T47D (cell line): ENCODE measurements at places on chromosomes 5 and 9.

GRCh38 chr9:131272212-131272611, 4.1 kb downstream of the FAM78A start:
- no peak for DNase-seq

DNA sequence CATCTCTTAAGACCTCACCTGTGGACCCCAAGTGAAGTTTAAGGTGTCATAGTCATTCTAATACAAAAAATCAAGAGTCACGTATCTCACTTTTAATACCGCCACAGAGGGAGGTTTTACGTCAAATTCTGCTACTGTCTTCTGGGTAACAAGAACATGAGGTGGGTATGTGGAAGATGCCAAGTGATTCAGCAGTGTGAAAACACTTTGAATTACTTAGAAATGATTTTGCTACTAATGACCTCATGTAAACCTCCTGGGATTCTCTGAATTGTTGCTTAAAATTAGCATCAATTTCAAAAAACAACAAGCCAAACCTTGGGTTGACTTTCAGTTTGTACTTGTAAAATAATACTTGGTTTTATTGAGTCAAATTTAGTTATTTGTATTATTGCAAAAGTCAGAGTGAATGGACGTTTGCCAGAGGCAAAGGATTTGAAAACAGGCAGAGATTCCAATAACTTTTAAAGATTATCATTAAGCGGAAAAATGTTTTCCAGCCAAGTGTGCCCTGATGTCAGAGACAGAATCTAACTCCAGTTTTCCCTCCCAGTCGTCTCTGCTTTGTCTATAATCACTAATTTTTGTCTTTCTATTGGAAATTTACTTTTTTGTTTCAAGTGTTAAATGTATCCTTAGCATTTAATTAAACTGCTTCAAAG, 8.8 kb downstream of the DMRT2 start:
- no peak for DNase-seq

DNA sequence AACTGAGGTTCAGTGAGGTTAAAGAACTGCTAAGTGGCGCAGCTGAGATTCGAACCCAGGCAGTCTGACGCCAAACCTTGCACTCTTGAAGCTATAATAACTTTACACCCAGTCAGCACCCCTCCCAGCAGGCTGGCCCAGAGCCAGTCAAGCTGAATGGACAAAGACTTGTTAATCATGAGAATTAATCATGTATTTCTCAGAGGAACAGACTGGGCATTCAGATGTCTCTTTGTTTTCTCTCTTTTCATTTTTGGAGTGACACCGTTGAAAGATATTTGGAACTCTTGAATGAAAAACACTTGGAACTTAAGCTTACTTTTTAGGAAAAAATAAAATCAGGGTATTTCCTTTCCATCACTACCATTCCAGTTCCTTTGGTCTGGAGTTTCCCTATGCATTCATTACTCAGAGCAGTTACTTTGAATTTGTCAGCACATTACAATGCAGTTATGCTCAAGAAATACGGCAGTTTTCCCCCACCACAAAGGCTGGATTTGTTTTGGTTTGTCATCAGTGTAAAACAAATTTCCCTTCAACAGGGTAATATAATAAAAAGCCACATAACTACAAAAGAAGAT, 22.6 kb upstream of the MAMDC2 start:
- no peak for DNase-seq

DNA sequence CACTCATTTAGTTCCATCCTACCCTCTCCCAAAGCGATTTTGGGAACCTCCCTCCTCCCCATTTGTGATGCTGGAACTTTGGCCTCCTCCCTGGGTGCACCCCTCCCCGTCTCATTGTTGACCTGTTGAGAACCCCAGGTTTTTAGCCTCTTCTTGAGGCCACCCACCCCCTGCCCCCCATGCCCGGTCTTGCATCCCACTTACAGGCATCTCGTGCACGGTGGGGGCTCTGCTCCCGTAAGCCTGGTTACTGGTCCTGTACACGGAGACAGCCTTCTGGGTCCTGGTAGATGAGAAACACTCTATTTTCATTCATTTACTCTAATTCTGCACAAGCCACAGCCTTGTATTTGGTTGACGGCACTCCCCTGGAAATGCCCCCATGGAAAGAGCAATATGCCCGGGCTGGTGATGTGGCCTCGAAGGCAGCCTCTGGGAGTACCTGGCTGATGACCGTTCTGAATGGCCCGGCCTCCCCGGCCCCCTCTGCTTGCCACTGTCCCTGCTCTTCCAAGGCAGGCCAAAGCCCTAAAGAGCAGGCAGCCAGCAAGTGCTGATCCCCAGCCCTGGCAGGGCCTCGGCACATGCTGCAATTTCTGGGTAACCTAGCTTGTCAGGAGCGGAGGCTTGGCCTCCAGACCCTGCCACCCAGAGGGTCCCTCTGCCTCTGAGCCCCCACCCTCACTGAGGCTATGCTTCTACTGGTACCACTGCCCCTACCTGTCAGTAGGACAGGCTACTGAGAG, 1.9 kb upstream of the MRPS2 start:
- DNase-seq = no peak

GRCh38 chr9:128892221-128892921, 10.4 kb downstream of the LRRC8A start:
- DNase-seq = no peak

DNA sequence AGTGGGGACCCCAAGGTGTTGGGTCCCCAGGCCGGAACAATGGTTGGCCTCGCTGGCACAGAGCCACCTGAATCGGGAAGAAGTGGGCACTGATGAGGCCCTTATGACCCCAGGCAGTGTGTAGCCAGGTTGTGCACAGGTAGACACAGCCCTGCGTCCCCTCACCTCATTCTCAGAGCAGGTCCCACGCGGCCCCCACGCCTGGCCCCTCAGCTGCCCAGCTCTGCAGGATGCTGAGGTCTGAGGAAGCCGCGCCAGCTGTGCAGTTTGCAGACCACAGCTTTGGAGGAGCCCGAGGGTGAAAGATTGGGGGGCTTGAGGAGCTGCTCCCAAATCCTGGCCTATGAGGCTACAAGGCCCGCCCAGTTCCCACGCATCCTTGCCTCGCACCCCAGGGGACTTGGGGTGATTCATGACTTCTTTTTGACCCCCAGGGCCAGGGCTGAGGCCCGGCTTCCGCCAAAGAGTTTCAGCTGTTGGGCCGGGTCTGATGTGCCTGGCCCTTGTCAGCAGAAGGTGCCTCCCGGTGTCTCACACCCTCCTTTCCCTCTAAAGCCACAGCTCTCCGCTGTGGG, 87.8 kb upstream of the PHYKPL start:
- no peak for DNase-seq

- no peak for DNase-seq
Observed at GRCh38 chr5:102834438-102834964, 79.4 kb downstream of the PAM start.

- no peak for DNase-seq
Observed at GRCh38 chr5:159242656-159243055, 20.4 kb upstream of the UBLCP1 start.

GRCh38 chr5:41408676-41409443, 101.5 kb downstream of the PLCXD3 start:
- no peak for DNase-seq

- no peak for DNase-seq
Observed at GRCh38 chr9:106731910-106732309, 131.1 kb upstream of the ZNF462 start.

GRCh38 chr5:411728-412127, 31.2 kb upstream of the EXOC3 start:
- DNase-seq = no peak

- DNase-seq = no peak
Observed at GRCh38 chr5:122863240-122863639, 17.8 kb downstream of the SNX24 start.

DNA sequence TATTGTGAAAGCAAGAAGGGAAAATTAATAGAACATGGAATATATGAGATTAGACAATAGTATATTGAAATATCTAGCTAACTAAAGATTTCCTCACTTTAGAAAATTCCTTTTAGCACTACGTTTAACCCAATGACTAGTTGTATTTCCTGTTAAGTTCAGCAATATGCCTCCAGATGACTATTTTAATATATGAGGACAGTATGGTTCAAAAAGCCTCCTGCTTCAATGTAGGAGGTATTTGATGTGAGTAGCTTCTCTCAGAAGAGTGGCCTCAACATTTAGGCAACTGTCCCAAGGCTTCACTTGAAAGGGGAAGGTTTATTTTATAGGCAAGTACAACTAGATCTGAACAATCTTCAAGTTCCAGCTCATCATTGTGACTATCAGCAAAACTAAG, 2.0 kb upstream of the MEF2C start:
- no peak for DNase-seq

- DNase-seq = peak; percentile 76
Observed at GRCh38 chr9:101458963-101459631, 23.5 kb upstream of the ALDOB start.

GRCh38 chr5:171386861-171387344, 746 bp upstream of the NPM1 start:
- DNase-seq = no peak

DNA sequence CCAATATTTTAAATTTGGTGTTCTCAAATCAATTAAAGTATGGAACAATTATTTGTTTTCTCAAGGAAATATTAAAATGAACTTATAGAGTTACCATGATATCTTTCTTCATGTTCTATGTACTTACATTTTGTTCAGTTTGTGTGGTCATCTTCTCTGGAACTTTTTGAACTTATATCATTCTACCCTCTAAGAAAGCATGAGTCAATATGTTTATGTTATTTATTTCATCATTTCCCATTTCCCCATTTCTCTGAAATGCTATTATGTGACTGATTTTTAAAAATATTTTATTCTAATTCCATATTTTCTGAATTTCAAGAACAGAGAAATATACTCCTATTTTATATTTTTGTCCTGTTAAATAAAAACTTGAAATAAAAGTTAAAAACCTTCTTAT, 123.5 kb upstream of the ACOT12 start:
- no peak for DNase-seq

GRCh38 chr5:13250464-13251291, 693.8 kb downstream of the DNAH5 start:
- peak; percentile 7 for DNase-seq

DNA sequence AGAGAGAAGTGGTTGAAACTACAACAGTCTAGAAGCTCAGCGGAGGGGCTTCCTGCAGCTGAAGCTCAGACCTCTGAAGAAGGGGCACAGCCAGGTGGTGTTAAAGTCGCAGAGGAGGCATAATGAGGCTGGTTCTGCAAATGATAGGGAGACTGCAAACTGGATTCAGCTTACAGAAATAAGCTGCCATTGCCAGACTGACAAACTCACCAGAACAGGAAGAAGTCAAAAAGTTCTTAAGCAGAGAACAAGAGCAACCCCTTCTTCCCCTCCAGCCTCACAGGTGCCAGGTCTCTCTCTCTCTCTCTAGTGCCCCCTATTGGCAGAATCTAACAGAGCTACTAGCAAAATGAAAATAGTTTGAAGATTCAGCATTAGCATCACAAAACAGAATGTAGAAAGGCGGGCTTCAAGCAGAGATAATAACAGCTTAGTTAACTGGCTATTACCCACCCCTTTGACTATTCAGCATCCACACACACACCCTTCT, 76.7 kb downstream of the GRAMD2B start:
- DNase-seq = no peak

- DNase-seq = no peak
Observed at GRCh38 chr5:172243302-172243701, 40.3 kb downstream of the UBTD2 start.

GRCh38 chr5:159186319-159186718, 23.0 kb downstream of the RNF145 start:
- peak; percentile 7 for DNase-seq

GRCh38 chr5:7250611-7251010, 145.3 kb upstream of the ADCY2 start:
- DNase-seq = no peak

GRCh38 chr5:31392061-31392460, 139.8 kb downstream of the DROSHA start:
- DNase-seq = no peak

- DNase-seq = no peak
Observed at GRCh38 chr5:5432020-5432707, 9.7 kb downstream of the ICE1 start.

GRCh38 chr5:10202089-10202910, 47.4 kb downstream of the ATPSCKMT start:
- DNase-seq = no peak

DNA sequence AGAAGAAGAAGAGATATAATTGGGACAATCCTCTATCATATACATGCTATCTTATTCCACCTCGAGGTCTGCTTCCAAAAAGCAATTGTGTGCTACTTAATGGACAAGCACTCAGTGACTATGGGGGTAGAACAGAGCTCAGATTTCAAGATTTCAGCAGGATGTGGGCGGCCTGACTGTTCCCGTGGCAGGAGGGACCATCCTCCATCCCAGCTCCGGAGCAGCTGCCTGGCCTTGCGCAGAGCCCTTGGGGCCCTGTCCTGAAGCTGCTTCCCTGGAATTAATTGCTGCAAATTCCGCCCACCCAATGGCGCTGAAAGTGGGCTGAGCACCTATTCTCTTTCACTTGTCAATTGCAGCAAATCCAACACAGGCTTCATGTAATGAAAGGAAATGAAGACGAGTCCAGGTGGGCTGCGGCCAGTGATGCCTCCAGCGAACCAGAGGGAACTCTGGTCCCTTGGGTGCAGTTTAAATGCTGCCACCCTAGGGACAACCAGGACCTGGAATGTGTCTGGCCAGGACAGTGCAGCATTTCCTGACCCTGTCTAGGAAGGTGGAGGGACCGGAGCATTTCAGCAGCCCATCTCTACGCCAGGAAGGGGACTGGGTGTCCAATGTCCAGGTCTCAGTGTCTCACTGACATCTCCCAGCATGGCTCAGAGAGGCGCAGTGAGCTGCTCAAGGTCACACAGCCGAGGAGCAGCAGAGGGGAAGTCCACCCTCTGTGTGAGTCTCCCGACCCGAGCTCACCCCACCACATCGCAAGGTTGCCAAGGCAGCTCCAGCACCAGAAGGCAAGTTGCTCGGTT, 50.5 kb upstream of the FCN1 start:
- no peak for DNase-seq

DNA sequence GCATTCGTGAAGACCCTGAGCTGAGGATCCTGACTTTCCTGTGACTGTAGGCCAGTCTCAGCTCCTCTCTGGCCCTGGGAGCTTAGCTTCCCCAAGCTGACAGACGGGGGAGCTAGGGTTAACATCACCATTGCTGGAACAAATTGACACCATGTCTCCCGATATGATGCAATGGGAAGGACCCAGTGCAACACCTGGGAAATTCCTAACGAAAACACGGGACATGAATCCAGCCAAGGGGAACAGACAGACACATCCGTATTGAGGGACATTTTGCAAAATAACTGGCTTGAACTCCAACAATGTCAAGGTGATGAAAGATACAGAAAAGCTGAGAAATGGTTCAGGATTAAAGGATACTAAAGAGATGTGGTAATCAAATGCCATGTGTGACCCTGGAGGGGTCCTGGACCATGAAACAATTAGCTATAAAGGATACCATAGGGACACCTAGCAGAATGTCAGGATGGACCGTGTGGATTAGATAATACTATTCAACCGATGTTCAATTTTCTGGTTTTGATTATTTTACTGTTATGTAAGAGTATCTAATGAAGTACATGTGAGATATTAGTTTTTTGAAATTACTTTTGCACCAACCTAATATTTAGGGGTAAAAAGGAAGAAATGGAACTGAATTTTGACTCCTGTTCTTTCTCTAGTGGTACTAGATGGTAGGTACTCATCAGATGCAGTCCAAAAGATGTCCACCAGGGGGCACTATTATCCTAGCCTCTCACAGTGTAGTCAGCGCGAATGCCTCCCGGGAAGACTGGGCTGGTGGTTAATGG, 52.7 kb downstream of the NDST1 start:
- peak; percentile 92 for DNase-seq

- no peak for DNase-seq
Observed at GRCh38 chr5:77590347-77590746, 48.2 kb downstream of the OTP start.
